Mucosa of gallbladder (tissue), 1 donor: ENCODE measurements at places on chromosomes 1 and 21. TPM values are rescaled to one million over a fixed set of nuclear protein-coding genes. Genes with fewer than 3 reads are reported as not detected.

NTMT2 gene
- total RNA-seq: not detected

HSPG2 gene
- total RNA-seq: 746 TPM

SIKE1 gene
- total RNA-seq: 36.9 TPM

ZNF644 gene
- 39.2 TPM for total RNA-seq

CELA3A gene
- total RNA-seq: 25.1 TPM

SPRR2F gene
- not detected for total RNA-seq

SLC6A17 gene
- total RNA-seq: 0.35 TPM

CD84 gene
- 11.9 TPM for total RNA-seq

CRYAA gene
- total RNA-seq: not detected

NOC2L gene
- total RNA-seq: 54.1 TPM

FCGR1A gene
- 13.2 TPM for total RNA-seq
